Ascending aorta (tissue), 2 donors: ENCODE measurements at places on chromosomes 4 and X.

GRCh38 chrX:19592952-19593351, 77.6 kb upstream of the MAP3K15 start:
- DNase-seq, result no peak

DNA sequence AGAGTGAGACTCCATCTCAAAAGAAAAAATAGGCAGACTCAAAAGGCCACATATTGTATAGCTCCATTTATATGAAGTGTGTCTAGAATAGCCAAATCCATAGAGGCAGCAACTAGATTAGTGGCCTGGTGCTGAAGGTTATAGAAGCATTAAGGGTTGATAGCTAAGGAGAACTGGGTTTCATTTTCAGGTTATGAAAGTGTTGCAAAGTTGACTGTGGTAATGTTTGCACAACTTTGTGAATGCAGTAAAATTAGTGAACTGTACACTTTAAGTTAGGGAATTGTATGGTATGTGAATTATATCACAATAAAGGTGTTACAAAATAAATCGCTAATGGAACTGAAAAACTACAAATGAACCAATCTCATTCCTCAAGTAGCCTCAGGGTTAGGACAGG, 28.3 kb downstream of the TXLNG start:
- DNase-seq, result no peak

- no peak for DNase-seq
These were observed 581.5 kb downstream of the STIM2 start for GRCh38 chr4:27442146-27442545.

DNA sequence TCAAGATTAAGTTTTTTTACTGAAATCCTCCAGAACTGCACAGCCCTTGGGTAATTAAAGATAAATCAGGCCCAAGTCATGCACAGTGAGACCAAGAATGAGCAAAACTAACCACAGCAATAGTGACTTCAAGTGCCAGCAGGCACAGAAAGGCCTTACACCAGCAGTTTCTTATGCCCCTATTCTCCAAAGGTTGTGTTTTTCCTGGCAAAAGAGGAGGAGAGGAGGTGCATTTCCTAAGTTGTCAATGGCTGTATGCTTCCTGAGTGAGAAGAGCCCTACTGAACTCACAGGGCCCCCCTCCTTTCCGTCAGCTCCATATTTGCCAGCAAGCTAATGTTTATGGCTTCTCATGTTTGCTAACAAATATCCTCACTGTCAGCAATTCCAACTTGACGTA, 418.7 kb upstream of the INTU start:
- DNase-seq, result no peak

GRCh38 chr4:55169352-55169961, 44.1 kb upstream of the KDR start:
- no peak for DNase-seq

DNA sequence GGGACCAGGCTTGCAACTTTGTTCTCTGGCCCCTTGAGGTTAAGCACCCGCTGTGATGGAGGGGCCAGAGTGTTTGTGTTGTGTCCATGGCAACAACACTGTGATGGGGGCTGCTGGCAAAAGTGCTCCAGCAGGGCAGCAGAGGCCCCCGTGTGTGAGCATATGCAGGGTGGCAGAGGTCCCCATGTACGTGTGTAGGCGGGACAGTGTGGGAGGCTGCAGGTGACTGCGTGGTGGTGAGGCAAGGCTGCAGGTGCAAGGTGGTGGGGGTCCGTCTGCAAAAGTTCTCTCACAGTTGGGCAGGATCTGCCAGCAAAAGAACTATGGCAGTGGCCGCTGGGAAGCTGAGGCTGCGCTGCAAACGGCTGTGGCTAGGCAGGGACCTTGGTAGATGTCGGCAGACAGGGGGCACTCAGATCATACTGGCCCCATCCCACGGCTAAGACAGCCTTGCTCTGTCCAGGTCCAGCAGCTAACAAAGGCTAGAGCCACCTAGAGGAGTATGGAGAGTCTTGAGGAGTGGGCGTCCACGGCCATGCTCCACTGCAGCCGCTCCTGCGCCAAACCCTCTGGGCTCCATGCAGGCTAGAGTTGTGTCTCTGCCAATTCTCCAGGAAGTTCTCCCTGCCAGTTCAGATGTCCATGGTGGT, 46.8 kb upstream of the PASD1 start:
- no peak for DNase-seq

DNA sequence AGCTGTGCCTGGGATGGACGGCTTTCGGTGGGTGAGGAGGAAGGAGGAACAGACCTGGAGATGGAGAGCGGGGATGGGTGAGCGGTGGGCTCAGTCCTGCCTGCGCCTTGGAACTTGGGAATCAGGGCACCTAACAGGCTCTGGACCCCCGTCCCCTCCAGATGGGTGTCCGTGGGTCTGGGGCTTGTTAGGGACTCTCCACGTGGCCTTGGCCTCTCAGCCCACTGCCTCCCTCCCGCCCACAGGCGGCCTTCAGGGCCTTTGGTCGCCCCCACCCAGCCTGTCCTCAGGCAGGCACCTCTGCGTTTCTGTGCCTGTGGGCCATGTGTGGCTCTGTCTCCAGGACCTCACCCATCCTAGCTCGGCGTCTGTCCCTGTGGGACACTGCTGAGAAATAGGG, 29.0 kb downstream of the TRMT44 start:
- no peak for DNase-seq

- DNase-seq, result no peak
These were observed 87.6 kb downstream of the HHIP start for GRCh38 chr4:144733566-144733965.

GRCh38 chr4:185680617-185681016, 131.4 kb downstream of the SORBS2 start:
- no peak for DNase-seq

DNA sequence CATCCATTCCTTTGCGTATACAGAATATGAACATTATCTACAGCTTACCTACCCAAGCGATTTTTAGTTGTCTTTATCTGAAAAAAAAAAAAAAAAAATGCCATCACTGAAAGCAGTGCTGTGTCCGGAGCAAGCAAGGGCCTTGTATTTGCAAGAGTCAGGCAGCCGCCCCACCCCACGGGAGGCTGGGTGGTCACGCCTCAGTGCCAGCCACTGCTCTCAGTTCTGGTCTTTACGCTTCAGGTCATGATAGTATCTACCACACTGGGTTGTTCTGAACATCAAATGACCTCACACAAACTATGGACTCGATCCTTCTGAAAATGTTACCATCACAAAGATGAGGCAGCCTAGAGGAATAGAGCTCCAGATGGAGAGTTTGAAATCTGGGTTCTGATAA, 62.7 kb upstream of the HELT start:
- no peak for DNase-seq

DNA sequence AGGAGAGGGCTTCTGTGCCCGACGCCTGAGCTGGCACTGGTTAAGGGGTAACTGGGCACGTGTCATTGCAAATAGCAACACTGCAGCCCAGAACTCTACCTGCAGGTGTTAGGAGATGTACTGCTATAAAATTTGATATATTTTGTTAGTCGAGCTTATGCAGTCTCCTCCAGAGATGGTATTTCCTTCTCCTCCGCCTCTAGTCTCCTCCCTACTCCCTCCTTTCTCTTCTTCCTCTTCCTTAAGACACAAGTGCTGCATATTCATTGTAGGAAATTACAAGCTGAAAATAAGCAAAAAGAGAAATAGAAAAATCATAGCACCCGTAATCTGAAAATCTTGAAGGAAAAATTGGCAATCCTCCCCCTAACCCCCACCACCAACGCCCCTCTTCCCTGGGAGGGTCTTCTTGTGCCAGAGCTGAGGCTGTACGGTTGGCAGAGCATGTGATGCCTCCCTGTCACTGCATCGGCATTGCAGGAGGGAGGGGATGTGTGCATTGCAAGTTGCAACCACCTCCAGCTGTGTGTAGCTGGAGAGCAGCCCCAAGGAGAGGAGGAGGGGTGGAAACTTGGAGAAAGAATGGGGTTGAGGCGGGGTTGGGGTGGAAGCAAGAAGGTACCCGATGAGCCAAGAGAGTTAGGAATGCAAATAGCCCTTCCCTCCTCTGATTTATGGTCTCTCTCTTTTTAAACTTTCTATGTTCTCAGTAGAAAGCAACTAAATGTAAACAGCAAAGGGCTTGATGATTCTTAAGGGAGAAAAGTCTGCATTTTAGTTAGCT, 48.3 kb upstream of the MND1 start:
- DNase-seq, result no peak

DNA sequence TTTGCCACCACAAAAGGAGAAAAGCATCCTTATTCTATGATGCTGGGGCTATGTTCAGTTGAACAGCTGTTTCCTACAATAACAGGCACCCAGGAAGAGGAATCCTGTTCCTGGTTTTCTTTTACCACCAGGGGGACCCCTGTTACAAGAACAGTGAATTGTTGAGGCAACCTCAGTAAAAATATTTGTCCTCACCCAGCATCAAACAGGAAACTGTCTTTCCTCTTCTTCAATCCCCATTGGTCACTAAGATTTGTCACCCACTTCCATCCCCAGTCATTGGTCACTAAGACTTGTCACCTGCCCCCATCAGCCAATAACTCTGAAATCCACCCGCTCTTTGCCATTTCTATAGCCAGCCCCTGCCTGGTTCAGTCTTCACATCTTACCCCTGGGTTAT, 143.5 kb upstream of the GALNT7 start:
- DNase-seq, result peak; percentile 71

- DNase-seq, result no peak
These were observed 126.0 kb upstream of the CXorf66 start for GRCh38 chrX:140091125-140091886.

- no peak for DNase-seq
These were observed 7.7 kb downstream of the NSG1 start for GRCh38 chr4:4394644-4395043.

DNA sequence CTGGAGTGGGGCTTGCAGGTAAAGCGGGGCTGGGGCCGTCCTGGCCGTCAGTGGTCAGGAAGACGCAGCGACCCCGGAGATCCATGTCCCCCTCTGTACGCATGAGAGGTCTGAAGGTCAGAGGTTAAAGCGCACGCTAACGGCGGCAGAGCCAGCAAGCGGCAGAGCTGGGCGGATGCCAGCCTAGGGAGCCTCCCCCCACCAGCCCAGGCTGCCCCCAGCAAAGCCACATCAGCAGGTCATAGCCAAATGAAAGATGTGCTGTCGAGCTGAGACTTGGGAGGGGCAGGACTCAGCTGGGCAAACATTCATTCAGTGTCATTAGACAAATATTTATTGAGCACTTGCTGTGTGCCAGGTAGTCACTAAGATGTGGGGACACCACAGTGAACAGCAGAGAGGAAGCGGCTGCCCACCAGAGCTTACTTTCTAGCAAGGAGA, 593 bp upstream of the JAKMIP1 start:
- DNase-seq, result no peak

DNA sequence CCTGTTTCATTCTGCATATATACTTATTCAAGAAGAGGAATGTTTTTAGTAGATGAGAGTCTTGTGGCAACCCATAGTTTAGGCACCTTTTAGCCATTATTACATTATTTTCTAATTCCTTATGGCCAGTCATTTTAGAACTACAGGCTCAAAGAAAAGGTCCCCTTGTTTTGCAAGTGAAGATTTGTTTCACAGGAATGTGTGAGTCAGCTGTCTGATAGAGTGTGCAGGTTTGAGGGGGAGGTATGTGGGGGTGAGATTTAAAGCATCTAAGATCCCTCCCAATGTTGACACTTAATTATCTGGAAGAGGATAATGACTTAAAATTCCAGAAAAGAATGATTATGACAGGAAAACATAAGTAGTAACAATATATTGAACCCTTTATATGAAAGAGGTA, 495.6 kb downstream of the KCNIP4 start:
- DNase-seq, result no peak

DNA sequence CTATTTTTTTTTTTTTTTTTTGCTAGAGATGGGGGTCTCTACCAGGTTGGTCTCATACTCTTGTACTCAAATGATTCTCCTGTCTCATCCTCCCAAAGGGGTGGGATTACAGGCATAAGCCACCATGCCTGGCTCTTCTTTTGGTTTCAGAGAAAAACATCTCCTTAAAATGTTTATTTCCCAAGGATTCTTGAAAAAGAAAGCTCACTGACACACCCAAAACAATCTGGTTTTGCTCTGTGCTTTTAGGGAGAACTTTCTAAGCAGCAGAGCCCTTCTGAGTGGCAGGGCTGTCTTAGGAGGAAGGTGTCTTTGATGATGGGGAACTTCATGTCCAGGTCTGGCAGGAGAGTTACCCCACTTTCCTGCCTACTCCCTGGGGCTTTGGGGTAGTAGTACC, 1.2 kb downstream of the SOD3 start:
- no peak for DNase-seq

DNA sequence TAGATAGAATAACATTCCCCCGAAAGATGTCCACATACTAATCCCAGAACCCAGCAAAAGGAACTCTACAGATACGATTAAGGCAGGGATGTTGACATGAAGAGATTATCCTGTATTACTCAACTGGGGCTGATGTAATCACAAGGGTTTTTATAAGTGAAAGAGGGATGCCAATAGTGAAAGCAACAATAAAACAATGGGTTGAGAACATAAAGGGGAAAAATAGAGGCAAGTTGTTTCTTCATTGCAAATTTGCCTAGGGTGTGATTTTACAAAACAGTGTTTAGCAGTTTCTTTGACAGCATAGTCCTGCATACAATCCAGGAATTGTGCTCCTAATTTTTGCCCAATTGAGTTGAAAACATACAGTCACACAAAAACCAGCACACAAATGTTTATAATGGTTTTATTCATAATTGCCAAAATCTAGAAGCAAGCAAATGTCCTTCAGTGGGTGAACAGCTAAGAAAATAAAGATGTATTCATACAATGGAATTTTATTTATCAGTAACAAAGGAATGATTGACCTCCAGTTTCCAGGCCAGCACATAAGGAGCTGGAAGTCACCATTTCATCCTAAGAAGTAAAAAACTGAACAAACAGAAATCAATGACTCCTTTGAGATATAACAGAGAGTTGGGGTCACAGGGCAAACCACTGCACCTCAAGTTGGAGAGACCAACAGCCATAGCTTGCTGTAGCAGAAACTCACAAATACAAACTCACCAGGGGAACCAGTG, 107.2 kb downstream of the CENPC start:
- DNase-seq, result no peak

DNA sequence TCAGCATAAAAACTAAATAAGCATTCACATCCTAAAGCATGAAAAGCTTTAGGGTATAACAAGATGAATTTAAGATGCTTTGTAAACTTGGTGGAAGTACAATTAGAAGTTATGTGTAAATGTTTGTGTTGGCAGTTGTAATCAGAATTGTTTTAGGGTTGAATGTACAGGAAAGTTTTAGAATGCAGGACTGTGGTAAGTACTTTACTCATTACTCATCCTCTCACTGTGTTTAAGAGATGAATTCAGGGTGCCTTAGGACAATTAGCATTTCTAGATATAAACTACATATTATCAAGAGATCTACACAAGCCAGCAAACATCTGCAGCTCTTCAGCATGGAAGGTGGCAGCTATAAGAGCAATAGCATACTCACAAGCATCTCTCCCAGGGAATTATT, 77.5 kb upstream of the ELOVL6 start:
- no peak for DNase-seq

- no peak for DNase-seq
These were observed 2.9 kb downstream of the UBA6 start for GRCh38 chr4:67697860-67698687.
